ENCODE measurements at places on chromosomes 16 and 17. TPM values are rescaled to one million over a fixed set of nuclear protein-coding genes. Genes with fewer than 3 reads are reported as not detected.
A peak's percentile ranks its signal among the peaks of the same experiment; 100 is the strongest.

DNA sequence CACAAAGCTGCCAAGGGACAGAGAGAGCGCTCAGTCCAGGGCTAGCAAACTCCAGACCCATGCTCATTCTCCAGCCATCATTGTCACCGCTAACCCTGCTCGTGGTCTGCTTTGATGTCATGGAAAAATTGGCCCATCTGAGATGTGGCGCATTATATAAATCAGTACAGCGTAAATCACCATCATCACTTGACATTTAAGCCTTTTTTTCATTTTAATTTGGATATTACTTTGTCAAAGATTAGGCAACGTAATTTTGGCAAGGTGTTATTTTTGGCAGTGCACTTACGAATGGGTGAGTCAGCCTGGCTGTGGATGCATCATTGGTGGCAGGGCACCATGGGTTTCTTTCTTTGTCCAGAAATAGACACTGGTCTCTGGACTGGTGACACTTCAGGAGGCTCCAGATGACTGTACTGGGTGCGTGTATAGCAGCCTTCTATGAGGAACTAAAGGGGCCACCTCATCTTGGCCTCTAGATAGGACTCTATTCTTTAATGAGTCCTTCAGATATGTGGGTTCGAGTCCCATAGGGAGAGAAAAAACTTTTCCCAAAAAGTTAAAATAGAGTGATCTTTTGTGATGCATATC lies 166.3 kb downstream of the MSI2 start:
- DNase-seq = no peak
- H3K27me3 ChIP-seq = no peaks in the 10 kb centered on the region
- no peaks in the 10 kb centered on the region for H3K36me3 ChIP-seq
- no peak overlapping the region for H3K4me3 ChIP-seq

- peaks cover 3% of the 10 kb centered on the region for H3K36me3 ChIP-seq
- no peak overlapping the region for H3K4me3 ChIP-seq
- no peak for DNase-seq
These were observed 27.1 kb downstream of the ZNF652 start for GRCh38 chr17:49334744-49335512.

- no peaks in the 10 kb centered on the region for H3K4me1 ChIP-seq
- DNase-seq = no peak
- H3K36me3 ChIP-seq = no peaks in the 10 kb centered on the region
- no peaks in the 10 kb centered on the region for H3K27me3 ChIP-seq
- no peak overlapping the region for H3K27ac ChIP-seq
- no peak overlapping the region for H3K4me3 ChIP-seq
These were observed 10.1 kb upstream of the DHRS7C start for GRCh38 chr17:9801505-9801904.

GRCh38 chr17:56624309-56624708 lies 30.8 kb downstream of the NOG start:
- H3K4me3 ChIP-seq = no peak overlapping the region
- no peak for DNase-seq
- no peaks in the 10 kb centered on the region for H3K36me3 ChIP-seq
- H3K27ac ChIP-seq = no peak overlapping the region
- no peaks in the 10 kb centered on the region for H3K27me3 ChIP-seq

GRCh38 chr16:73205153-73205886 lies 157.4 kb upstream of the ZFHX3 start:
- H3K27me3 ChIP-seq = no peaks in the 10 kb centered on the region
- no peaks in the 10 kb centered on the region for H3K4me1 ChIP-seq
- H3K4me3 ChIP-seq = no peak overlapping the region
- DNase-seq = no peak
- no peaks in the 10 kb centered on the region for H3K36me3 ChIP-seq

GRCh38 chr16:12971241-12971640 lies 69.8 kb downstream of the SHISA9 start:
- H3K4me1 ChIP-seq = 0 out of 2 replicates have a peak, but pooled peaks cover 3% of the 10 kb centered on the region
- H3K27ac ChIP-seq = no peak overlapping the region
- no peak overlapping the region for H3K4me3 ChIP-seq

DNA sequence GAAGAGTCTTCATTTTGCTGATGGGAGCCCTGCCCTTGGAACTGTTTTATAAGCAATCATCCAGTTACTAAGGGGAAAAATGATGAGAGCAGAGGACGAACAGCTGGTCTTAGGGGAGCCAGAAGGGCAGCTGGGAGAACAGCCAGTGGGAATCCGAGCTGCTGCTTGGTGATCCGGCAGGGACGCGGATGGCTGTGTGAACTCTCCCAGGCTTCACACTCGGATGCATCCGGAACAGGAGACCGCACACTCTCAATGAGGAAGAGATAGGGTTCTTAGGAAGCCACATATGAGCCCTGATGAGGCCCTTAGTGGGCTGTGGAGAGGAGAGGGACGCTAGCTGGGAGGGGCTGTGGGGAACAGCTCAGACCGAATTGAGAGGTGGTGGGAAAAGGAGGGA lies 5.0 kb upstream of the CACNG5 start:
- peak; percentile 68 for DNase-seq
- H3K4me1 ChIP-seq = peaks cover 17% of the 10 kb centered on the region

DNA sequence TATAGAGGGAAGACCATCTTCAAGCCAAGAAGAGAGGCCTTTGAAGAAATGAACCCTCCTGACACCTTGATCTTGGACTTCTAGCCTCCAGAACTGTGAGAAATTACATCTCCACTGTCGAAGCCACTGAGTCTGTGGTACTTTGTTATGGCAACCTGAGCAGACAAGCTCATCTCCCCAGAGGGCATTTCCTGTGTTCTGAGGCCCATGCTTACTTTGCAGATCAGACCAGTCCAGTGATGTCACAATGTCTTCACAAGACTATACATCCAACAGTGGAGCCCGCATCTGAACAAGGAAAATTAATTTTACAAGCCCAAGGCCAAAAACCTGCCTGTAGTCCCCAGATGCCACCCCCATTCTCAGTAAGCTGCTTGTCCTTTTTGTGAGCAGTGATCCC lies 14.8 kb upstream of the C17orf113 start:
- DNase-seq = no peak
- H3K27ac ChIP-seq = no peak overlapping the region
- H3K27me3 ChIP-seq = no peaks in the 10 kb centered on the region
- no peak overlapping the region for H3K4me3 ChIP-seq

DNA sequence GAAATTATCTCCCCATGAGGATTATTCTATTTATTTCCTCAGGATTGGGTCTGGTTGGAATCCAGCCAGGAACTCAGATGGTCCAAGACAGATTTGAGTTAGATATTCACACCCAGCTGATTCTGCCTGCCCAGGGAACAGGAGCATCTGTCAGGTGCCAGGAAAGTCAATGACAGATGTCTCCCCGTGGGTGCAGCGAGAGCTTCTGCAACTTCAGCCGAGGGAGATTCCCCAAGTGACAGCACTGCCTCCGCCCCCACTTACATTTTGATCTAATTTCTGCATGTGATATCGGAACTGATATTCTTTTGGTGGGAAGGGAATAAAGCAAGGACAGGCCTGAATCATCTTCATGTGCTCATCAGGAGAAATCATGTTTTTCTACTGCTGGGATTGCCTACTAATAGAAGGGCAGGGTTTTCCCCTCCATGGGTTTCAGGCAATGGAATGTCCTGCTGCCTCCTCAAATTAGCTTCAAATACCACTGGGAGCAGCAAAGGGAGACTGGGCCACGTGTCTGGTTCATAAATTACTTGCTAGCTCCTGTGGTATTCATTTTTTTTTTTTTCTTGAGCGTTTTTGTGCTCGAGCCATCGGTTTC lies 15.7 kb upstream of the DHX8 start:
- no peaks in the 10 kb centered on the region for H3K27me3 ChIP-seq
- DNase-seq = peak; percentile 46
- peak overlapping the region; percentile 88 for H3K27ac ChIP-seq
- peaks cover 21% of the 10 kb centered on the region for H3K4me1 ChIP-seq
- no peak overlapping the region for H3K4me3 ChIP-seq

DNA sequence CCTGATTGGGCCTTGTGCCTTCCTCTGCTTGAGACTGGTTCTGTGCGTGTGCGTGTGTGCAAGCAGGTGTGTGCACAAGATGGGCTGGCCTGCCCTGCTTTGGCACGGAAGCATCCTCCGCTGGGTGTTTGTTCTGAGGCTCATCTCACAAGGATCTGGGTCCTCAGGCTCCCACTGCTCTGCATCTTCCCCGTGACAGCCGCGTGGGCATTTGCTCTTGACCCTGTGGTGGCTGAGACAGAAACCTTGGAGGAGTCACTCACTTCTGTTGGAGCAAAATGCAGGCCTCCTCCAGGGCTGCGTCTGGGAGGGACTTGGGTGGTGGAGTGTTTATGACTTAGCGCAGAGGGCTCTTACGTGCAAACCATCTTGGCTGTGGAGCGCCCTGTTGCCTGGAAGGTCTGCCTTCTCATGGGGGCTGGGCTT lies 119.2 kb downstream of the RPTOR start:
- H3K4me3 ChIP-seq = no peak overlapping the region
- DNase-seq = no peak
- H3K27me3 ChIP-seq = no peaks in the 10 kb centered on the region
- no peak overlapping the region for H3K27ac ChIP-seq
- peaks cover 8% of the 10 kb centered on the region for H3K4me1 ChIP-seq

- no peaks in the 10 kb centered on the region for H3K36me3 ChIP-seq
- no peak overlapping the region for H3K27ac ChIP-seq
- H3K4me3 ChIP-seq = no peak overlapping the region
- H3K4me1 ChIP-seq = no peaks in the 10 kb centered on the region
- H3K27me3 ChIP-seq = peaks cover 70% of the 10 kb centered on the region
- DNase-seq = no peak
These were observed 6.0 kb upstream of the RBFOX3 start for GRCh38 chr17:79616801-79617200.

- DNase-seq = no peak
- H3K4me3 ChIP-seq = no peak overlapping the region
- no peaks in the 10 kb centered on the region for H3K4me1 ChIP-seq
- peaks cover 22% of the 10 kb centered on the region for H3K36me3 ChIP-seq
These were observed 29.8 kb upstream of the ABCC11 start for GRCh38 chr16:48277158-48277557.

DNA sequence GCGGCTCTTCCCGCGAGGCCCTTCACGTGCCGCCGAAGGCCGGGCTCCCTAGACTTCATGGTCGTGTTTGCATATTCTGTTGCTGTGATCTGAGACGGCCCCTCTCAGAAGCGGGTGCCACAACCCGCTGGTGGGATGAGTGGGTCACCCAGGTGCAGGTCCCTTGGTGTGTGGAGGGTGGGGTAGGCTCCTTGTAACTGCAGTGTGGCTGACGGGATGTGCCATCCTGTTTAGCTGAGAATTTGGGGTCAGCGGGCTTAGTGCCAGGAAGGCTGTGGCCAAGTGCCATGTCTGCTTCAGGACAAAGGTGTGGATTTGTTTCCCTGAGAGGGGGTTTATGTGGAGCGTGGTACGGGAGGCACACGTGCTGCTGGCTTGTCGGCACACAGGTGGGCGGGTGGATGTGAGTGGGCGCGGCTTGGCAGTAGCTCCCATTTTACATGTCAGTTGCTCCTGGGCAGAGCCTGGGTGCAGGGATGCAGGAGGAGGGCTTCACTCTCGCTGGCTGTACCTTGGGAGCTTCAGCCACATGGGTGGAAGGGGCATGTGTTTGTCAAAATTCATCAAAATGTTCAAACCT lies 9.2 kb upstream of the WFIKKN1 start:
- no peaks in the 10 kb centered on the region for H3K27me3 ChIP-seq
- DNase-seq = no peak
- no peaks in the 10 kb centered on the region for H3K36me3 ChIP-seq

- no peaks in the 10 kb centered on the region for H3K4me1 ChIP-seq
- no peak overlapping the region for H3K4me3 ChIP-seq
- no peak for DNase-seq
- H3K36me3 ChIP-seq = peaks cover 9% of the 10 kb centered on the region
These were observed 19.0 kb downstream of the GPR179 start for GRCh38 chr17:38324772-38325171.

DNA sequence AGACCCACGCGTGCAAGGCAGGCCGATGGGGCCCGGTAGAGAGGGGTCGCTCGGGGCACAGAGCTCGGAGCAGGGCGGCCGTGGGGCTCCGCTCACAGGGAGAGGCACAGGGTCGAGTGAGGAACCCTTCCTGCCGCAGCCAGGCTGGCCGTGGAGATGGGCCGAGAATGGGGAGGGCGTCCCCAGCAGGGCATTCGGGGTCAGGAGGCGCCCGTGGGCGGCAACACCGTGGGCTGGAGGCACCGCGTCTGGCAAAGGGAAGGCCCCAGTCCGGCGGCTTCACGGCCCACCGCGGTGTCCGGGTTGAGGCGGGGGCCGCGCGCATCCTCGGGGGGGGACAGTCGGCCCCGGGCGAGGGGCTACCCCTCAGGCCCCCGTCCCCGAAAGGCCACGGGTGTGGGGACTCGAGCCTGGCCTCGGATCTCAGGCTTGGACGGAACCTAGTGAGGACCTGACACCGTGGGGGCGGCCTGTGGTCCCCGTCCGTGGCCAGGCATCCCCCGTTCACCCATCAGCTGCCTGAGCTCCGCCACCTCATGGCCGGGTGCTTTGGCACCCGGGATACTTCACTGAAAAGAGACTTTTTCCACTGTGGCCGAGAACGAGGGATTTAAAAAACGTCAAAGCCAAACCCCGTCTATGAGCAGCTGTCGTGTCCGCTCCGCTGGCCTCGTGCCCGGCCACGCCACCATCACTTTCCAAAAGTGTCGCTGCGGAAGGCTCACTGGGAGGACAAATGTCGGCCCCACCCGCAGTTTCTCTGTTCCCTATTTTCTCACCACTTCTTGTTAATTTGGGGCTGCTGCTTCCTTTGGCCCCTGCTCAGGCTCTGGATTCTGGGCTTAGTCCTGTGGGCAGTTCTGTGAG lies 73.6 kb downstream of the METRNL start:
- H3K36me3 ChIP-seq = no peaks in the 10 kb centered on the region
- H3K27ac ChIP-seq = peak overlapping the region; percentile 0
- H3K4me3 ChIP-seq = 0 out of 2 replicates have a peak overlapping the region, but pooled peaks have one; percentile 3
- no peaks in the 10 kb centered on the region for H3K27me3 ChIP-seq
- peaks cover 30% of the 10 kb centered on the region for H3K4me1 ChIP-seq
- DNase-seq = peak; percentile 73

- H3K36me3 ChIP-seq = no peaks in the 10 kb centered on the region
- no peaks in the 10 kb centered on the region for H3K27me3 ChIP-seq
- H3K4me1 ChIP-seq = no peaks in the 10 kb centered on the region
- DNase-seq = no peak
- no peak overlapping the region for H3K4me3 ChIP-seq
These were observed 60.9 kb downstream of the MRTFB start for GRCh38 chr16:14131774-14132695.

DNA sequence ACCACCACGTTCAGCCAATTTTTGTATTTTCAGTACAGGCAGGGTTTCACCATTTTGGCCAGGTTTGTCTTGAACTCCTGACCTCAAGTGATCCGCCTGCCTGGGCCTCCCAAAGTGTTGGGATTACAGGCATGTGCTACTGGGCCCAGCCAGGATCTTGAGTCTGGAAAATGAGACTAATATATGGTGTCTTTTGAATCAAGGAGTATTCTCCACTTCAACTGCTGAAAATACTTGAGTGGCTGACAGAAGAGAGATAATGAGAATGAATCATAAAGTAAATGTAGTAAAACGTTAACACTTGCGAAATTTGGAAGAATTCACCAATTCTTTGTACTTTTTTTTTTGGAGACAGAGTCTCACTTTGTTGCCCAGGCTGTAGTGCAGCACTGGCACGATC lies 16.6 kb downstream of the SMYD4 start:
- H3K36me3 ChIP-seq = no peaks in the 10 kb centered on the region
- H3K4me3 ChIP-seq = no peak overlapping the region
- no peak overlapping the region for H3K27ac ChIP-seq
- H3K4me1 ChIP-seq = no peaks in the 10 kb centered on the region
- no peaks in the 10 kb centered on the region for H3K27me3 ChIP-seq
- DNase-seq = no peak

- peaks cover 51% of the 10 kb centered on the region for H3K4me1 ChIP-seq
- no peaks in the 10 kb centered on the region for H3K27me3 ChIP-seq
- no peak for DNase-seq
- H3K4me3 ChIP-seq = no peak overlapping the region
These were observed 44.2 kb downstream of the NT5M start for GRCh38 chr17:17347234-17347955.

CBFB gene
- total RNA-seq = 136 TPM

ACE gene
- total RNA-seq = 1.1 TPM

TMEM204 gene
- 1.2 TPM for total RNA-seq

CDRT15L2 gene
- total RNA-seq = not detected

KCNH4 gene
- total RNA-seq = not detected

KCNJ18 gene
- total RNA-seq = not detected

SLC47A1 gene
- not detected for total RNA-seq

KRT36 gene
- not detected for total RNA-seq

Data from SJCRH30 (cell line).